Caudate nucleus (tissue), 63 donors: ENCODE measurements at places on chromosomes 3 and 15.

DNA sequence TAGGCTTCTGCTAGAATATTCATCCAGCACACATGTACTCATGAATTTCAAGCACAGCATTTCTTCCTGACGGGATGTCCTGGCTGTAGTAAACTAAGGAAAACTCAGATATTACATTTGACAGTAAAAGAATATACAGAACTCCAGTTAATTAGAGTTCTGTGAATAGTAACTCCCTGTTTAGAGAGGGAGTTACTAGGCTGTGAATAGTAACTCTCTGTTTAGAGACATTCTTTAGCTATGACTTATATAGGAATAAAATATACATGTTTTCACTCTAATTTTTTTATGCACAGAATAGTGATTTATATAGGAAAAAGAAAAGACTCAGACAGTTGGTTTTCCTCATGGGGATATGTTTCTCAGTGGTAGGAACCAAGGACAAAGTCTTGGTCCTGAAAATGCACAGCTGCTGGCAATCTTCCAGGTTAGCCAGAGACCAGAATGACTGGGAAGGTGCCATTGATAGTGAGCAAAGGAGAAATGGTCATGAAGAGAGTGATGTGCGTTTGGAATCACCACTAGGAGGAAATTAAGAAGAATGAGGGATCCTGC is 480.7 kb upstream of the THBS1 start:
- no peak for DNase-seq

DNA sequence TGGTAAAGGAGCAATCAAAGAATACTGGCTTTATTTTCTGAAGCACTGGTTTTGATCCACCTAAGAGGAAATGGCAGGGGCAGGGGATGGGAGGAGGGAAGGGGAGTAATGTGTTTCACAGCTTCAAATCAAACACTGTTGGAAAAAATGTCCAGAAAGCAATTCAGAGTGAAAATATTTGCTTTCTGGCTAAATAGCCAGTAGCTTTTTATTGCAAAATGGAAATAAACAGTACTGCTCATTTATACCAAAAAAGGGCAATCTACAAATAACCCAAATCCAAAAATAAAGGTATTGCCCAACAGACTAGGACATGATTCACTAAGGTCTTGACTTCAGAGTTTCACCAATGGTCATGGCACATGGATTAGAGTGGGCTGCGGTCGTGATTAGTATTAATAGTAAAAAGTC is 279.3 kb upstream of the THBS1 start:
- no peak for DNase-seq

- DNase-seq: no peak
Measured at GRCh38 chr15:65561934-65562333, 31.7 kb downstream of the HACD3 start.

DNA sequence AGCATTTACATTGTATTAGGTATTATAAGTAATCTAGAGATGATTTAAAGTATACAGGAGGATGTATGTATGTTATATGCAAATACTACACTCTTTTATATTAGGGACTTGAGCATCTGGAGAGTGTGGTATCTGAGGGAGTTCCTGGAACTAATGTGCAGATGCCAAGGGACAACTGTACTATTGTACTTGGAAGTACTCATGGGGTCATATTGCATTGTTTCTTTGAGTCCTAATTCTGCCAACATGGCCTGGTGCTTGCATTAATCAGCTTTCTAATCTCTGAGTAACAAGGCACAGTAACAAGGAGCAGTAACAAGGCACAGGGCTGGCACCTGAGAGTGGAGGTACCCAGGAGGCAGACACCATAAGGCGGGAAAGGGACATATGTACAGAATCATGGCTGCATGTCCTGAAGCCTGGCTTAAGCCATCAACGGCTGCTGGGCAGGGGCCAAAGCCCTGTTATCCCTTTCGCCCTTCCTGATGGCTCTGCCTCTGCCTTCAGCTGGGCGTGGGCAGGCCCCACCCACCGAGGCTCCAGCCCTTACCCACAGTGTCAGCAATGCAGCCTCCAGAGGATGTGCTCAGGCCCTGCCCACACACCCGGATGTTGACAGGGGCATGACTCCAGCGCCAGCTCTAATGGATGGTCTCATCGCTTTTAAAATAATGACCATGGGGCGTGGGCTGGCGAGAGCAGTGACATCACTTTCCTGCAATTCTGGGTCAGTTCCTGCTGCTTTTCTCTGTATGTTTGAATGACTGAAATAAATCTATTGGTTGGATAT is 22.9 kb downstream of the CEMIP start:
- no peak for DNase-seq

GRCh38 chr15:27639595-27639994 is 459.5 kb downstream of the OCA2 start:
- DNase-seq: no peak

- no peak for DNase-seq
Measured at GRCh38 chr15:79623488-79623887, 191.4 kb downstream of the MINAR1 start.

DNA sequence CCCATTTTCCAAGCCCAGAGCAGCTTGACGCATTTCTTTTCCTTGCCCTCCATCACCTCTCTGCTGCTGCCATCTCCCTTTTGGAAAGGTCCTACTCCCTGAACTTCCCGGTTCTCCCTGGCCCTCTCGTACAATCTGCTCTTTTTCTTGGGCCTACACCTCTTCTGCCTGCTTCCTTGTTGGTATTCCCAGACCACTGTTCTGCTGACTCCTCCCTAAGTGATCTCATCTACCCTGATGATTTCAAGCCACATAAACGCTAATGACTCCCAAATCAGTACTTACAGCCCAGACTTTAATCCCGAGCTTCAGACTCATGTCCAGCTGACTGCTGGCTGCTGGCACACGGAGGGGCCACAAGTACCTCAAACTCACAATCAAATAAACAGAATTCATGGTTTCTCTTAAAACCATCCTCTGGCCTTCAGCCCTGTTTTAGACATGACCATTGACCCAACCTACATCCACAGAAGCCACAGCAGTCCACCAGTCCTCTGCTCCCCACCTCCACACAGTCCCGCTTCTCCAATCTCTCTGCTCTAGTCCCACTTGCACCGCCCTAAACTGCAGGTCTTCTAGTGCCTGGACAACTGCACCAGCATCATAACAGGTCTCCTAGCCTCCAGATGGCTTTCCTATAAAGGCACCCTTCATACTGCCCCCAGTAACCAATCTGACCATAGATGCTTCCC is 57.6 kb downstream of the AAGAB start:
- no peak for DNase-seq

DNA sequence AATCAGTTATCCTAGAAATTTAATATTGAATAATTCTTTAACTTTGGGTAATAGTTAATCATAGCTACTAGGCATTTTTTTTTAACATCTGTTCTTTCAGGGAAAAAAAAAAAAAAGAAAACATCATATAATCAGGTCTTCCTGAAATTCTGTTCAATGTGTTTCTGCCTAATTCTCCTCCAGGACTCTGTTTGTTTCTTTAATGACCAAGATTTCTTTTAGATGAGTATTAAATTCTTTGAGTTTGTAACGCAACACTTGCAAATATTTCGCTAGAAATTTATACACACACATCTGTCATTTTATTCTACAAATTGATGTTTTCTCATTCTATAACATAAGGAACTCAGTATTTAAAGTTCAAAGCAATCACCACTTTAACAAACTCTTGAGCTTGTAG is 56.7 kb downstream of the ALCAM start:
- no peak for DNase-seq

DNA sequence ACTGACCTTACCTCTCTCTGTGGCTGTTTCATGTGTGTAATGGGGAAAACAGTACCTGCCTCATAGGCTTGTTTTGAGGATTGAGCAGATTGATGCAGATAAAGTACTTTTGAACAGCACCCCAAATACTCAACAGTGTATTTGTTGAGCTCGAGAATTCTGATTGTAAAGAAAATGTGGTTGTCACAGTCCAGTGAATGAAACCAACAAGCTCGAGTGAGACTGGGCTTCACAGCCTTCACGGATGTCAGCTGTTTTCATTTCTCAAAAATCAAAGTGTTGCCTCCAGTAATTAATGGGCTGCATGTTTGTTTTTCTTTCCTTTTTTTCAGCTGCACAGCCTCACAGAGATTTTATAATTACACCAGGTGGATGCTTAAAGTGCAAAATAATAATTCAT is 43.7 kb downstream of the PARP15 start:
- no peak for DNase-seq

- no peak for DNase-seq
Measured at GRCh38 chr3:16844791-16845190, 40.0 kb upstream of the PLCL2 start.

DNA sequence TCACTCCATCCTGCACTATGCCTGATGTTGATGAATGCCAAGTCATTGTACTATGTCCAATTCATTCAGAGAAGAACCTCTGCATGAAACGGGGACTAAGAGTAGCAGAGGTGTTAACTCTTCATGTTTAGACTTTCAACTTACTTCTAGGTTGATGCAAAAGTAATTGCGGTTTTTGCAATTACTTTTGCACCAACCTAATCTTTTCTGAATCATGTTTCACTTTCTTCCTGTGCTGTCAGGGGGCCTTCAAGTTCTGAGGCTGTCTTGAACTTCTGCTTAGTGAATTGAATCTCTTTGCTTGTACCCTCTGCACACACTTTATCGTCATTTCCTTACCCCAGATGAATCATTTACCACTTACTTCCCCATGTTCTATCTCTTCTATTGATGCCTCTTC is 636.2 kb downstream of the NAALADL2 start:
- DNase-seq: no peak

- DNase-seq: no peak
Measured at GRCh38 chr15:64954395-64954794, 35.3 kb downstream of the SPG21 start.

DNA sequence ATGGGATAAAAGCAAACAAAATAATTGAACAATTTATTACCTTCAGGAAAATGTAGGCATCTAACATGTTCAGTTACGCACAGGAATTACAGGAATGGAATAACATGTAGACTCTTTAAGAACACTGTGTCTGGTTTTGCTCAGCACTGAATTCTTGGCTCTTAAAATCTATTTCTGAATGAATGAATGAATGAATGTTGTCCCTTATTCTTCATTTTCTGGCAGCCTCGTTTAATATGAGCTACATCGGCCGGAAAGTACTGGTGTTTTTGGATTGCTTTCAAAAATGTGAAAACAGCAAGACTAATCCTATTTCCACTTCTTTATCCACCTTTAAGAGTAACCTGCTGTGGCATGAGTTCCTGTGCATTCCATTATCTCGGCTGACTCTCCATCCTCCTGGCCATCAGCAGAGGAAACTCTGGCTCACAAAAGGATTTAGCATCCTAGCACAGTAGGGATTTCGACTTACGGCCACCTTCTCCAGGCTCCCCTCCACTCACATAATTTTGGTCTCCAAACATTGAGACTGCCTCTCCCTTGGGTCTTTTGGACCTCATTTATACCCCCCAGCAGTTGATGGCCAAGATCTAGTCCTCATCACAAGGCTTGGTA is 145.3 kb downstream of the FOXP1 start:
- no peak for DNase-seq

DNA sequence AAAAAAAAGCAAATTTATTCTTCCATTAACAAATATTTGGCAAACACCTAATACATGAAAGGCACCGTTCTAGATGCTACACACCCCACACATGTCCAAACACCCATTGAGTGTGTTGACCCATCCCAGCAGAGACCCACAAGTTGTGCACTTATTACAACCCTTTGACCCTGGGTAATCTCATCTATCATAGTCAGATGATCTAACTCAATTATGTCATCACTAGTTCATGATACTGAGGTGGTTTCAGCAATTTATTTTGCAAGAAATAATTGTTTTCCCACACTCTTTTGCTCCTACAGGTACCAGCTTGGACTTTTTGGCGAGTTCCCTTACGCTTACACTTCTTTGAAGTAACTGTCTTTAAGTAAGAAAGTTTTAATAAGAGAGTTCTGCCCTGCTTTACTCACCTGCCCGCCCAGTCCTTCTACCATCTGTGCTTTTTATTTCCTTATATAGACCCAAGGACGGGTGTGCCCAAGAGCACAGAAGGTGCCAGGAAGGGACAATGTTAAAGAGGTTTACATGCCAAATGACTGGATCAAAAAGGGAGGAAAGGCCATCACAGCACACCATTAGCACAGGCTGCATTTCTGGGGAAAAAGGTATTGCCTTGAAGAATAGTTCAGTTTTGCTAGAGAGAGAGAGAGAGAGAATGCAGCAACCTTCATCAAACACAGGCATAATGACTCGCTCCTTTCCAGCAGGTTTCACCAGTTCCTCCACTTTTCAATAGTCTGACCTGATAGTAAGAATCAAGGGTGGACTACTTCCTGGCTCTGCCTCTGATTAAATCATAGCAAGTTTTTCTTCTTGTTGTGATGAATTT is 54.5 kb upstream of the ATP11B start:
- no peak for DNase-seq

DNA sequence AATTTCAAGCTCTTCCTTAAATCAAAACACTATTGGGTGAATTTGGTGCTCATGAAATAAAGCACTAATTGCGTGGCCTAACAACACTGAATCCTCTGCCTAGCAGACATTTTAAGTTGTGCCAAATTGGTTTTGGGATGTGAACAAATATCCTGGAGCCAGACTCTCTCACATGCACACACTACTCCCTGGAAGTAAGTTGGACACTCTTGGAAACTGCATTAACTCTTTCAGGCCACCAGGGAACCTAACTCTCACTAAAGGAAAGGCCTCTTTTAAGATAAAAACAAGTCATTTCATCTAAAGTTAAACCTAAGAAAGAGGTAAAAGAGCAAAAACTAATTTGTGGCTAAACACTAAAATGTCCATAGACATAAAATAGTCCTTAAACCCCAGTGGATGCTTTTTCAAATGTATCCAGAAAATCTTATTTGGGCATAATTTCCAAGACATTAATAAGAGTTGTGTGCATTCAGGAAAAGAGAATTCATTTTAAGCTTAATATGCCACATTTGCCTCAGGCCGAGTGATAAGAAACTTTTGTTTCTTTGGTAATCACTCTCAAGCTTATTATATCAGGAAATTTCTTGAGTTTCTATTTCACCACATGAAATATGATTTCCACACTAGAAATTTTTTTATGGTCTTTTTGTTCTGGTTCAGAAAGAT is 61.8 kb downstream of the ZBTB20 start:
- no peak for DNase-seq

GRCh38 chr3:7546253-7546652 is 685.3 kb downstream of the GRM7 start:
- no peak for DNase-seq

DNA sequence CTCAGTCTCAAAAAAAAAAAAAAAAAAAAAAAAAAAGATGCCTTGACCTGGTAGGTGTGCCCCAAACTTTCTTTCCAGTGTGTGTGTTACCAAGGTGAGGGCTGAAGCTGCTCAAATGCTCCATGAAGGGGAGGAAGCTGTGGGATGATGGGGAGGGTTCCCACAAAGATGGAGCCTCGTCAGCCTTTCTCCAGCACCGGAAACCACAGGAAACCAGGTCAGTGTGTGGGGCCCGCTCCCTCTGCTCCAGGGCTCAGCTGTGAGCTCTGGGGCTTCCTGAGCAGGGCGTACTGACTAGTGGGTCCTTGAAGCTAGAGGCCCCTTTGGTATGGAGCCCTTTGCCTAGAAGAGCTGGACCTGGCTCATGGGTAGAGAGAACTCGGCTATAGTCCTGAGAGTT is 681 bp upstream of the IL17RE start:
- DNase-seq: no peak

DNA sequence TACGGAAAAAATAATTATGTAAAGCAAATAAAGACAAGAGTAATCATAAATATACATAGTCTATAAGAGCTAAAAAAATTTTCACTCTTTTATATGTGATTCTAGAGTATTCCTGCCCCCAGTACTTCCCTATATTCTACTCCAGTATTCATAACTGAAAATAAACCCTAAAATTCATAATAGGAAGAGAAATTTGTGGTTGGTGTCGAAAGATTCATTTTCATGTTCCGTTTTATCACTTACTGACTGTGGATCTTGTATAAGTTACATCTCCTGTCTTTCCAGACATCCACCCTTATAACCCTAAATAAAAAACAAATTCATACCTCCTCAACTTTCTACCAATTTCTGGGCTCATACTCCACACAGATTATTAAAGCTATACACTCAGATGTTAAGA is 16.0 kb upstream of the MBNL1 start:
- no peak for DNase-seq
